ENCODE measurements at places on chromosomes 16 and 17. TPM values are rescaled to one million over a fixed set of nuclear protein-coding genes. Genes with fewer than 3 reads are reported as not detected.
A peak's percentile ranks its signal among the peaks of the same experiment; 100 is the strongest.

GRCh38 chr17:51718983-51719382, 439.5 kb downstream of the CA10 start:
- DNase-seq: no peak
- H3K4me1 ChIP-seq: no peaks in the 10 kb centered on the region
- H3K4me3 ChIP-seq: no peak overlapping the region
- no peaks in the 10 kb centered on the region for H3K27me3 ChIP-seq
- no peaks in the 10 kb centered on the region for H3K36me3 ChIP-seq
- no peak overlapping the region for H3K27ac ChIP-seq

DNA sequence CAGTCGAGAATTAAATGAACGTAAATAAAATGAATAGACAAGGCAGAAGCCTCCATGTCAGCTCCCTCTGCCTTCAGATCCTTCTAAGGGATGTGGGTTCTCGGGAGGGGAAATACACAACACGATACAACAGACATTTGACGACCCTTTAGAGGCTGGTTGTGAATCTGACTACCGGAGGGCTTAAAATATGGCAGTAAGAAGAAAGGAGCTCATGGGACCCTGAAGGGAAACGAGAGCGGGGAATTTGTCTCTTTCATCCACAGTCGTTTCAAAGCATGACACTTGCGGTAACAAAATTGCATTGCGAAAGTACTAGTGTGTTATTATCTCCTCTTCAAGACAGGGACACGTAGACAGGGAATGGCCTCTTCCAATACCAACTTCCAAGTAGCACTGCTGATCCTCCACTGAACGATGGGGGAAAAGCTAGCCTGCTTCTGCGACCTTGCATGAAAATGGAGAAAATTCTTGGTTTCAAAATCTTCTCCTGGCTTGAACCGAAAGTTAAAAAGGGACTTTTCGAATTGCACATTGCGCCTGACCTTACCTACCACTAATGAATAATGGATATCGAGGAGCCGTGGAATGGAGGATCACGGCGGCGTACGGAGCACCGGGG, 1.2 kb upstream of the TNRC6C start:
- peaks cover 7% of the 10 kb centered on the region for H3K36me3 ChIP-seq
- peaks cover 31% of the 10 kb centered on the region for H3K4me1 ChIP-seq
- peak overlapping the region; percentile 84 for H3K4me3 ChIP-seq
- H3K27me3 ChIP-seq: peaks cover 41% of the 10 kb centered on the region

DNA sequence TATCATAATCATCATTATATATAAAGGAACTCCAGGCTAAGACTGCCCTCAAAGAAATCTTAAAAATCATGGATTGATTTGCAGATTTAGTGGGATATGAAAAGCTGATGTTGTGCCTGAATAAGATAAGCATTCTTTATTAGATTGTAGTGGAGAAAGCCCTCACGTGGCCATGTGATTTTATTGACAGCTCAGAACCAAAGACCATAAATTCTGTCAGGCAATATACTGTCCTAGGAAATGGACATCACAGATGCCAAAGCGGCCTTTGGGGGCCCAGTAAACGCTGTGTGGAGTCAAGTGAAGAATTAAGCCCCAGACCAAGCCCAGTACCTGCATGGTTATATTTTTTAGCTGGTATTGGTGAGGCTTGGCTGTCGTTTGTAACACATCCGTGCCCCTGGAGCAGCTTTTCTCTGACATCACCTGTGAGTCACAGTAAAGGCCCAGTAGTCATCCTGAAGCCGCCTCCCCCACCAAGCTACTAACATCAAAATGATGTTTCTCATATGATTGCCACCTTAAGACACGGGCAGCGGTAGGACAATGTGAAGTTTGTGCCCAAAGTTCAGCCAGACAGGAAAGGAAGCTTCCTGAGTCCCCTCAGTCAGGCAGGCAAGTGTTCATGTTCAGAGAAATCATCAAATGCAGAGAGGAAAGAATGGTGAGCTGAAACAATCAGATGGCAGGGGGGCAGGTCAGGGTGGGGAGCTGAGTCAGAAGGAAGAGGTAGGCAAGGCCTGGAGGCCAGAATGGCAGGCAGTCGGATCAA, 209.4 kb downstream of the IRX3 start:
- no peak overlapping the region for H3K4me3 ChIP-seq
- DNase-seq: no peak
- no peak overlapping the region for H3K27ac ChIP-seq

DNA sequence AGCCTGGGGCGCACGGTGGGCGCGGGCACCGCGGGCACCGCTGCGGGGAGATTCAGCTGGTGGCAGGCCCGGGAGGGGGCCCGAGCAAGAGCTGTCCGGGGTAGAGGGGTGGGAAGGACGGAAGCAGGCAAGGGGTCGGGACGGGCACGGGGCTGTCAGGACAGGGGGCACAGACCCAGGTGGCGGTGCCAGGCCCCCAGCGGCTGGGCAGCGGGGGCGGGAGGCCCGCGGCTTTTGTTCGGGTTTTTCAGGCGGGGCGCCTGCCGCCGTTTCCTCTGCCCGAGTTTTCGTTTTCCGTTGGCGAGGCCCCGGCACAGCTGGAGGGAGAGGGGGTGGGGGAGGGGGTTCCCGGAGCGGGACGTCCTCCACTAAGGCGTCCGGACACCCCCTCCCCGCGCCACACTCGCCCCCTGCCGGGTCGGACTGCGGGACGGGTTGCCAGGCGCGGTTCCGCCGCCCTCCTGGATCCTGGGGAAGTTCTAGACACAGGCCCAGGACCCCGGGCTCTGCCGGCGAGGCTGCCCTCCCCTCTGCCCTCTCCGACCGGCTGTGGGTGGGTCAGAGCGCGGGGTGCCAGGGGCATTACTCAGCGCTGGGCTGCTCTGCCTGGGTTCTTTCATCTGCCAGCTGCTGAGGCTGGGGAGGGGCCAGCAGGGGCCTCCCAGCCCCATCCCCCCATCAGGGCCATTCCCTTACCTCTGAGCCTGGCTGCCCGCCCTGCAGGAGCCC, 543 bp downstream of the ARHGAP23 start:
- no peak for DNase-seq
- H3K4me3 ChIP-seq: no peak overlapping the region
- no peak overlapping the region for H3K27ac ChIP-seq
- H3K27me3 ChIP-seq: peaks cover 55% of the 10 kb centered on the region
- H3K36me3 ChIP-seq: no peaks in the 10 kb centered on the region

GRCh38 chr16:28902909-28903308, 22.1 kb downstream of the RABEP2 start:
- H3K36me3 ChIP-seq: no peaks in the 10 kb centered on the region
- H3K4me1 ChIP-seq: peaks cover 3% of the 10 kb centered on the region
- no peak for DNase-seq

DNA sequence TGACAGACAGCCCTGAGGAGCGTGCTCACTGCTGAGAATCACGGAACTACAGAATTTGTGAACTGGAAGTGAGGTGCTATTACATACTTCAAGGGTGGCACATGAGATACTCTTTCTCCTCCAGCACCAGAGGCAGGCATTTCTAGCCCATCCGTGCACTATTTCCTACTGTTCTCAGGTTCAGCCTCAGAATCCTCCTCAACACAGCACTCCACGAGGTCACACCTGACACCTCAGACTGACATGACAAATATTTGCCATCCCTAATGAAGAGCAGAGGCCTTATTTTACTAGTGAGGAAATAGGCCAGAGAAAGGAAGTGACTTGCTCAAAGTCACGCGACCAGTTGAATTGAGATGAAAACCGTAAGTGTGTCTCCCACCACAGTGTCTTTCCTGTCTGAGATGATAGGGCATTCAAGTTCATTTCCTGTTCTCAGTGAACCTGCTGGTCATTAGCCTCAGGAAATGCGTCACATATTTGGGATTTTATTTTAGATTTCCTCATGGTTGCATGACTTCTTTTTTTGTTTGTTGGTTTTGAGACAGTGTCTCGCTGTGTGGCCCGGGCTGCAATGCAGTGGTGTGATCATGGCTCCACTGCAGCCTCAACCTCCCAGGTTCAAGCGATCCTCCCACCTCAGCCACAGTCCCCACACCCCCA, 23.6 kb downstream of the SEZ6 start:
- H3K36me3 ChIP-seq: no peaks in the 10 kb centered on the region
- peak overlapping the region; percentile 89 for H3K27ac ChIP-seq
- H3K4me3 ChIP-seq: no peak overlapping the region

DNA sequence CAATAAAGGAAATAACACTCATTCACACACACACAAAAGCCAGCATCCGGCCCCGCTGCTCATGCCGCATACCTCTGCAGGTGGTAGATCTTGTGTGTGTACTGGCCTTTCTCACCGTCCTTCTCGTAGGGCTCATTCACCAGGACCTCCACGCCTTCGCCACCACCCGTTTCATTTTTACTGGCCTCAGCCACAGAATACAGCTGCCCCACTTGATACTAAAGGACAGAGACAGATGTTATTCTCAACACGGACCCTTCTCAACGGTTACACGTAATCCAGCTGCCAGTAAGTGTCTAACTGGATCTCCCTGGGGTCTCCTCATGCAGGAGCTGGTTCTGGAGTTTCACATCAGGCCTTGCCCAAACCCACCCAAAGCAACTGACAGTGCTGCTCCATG, 9.7 kb downstream of the PITPNA start:
- peaks cover 15% of the 10 kb centered on the region for H3K36me3 ChIP-seq
- peaks cover 14% of the 10 kb centered on the region for H3K4me1 ChIP-seq
- H3K27ac ChIP-seq: no peak overlapping the region
- H3K4me3 ChIP-seq: no peak overlapping the region

CLDN9 gene
- 0.15 TPM for total RNA-seq

PRDM7 gene
- not detected for total RNA-seq

DNA sequence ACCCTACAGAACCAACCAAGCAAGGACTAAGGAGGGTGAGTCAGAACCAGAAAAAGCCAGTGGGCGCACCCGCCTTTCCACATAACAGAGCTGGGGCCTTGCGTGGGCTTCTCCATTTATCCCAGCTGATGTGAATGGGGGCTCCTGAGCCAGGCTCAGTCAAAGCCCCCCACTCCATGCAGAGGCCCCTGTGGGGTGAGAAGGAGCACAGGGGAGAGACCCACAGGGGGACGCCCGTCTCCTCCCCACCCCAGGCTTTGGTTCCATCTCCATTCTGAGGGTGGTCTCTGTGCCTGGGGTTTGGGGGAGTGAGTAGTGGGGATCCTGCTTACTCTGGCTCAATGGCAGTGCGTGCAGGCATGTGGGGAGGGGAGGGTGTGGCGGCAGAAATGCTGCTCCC, 210.1 kb upstream of the TNRC6C start:
- H3K36me3 ChIP-seq: no peaks in the 10 kb centered on the region
- no peak overlapping the region for H3K27ac ChIP-seq
- peaks cover 5% of the 10 kb centered on the region for H3K27me3 ChIP-seq
- no peak for DNase-seq

- H3K27me3 ChIP-seq: no peaks in the 10 kb centered on the region
- peaks cover 21% of the 10 kb centered on the region for H3K4me1 ChIP-seq
Measured at GRCh38 chr16:88662222-88662842, 559 bp downstream of the MVD start.

DNA sequence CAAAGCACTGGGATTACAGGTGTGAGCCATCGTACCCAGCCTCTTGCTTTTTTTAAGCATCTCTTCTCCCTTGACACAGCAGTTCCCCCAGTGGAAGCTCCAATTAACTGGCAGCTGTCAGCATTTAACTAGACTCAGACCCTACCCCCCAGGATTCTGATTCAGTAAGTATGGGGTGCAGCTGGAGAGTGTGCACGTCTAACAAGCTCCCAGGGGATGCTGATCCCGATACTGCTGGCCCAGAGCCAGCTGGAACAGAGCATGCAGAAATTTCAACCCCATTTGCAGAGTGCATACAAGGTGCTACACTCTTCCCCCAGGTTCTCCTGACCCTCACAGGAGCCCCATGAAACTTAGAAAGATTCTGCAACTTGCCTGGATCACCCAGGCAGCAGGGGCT, 27.7 kb upstream of the BCO1 start:
- no peak for DNase-seq
- H3K27me3 ChIP-seq: peaks cover 33% of the 10 kb centered on the region
- H3K27ac ChIP-seq: no peak overlapping the region
- no peaks in the 10 kb centered on the region for H3K4me1 ChIP-seq
- no peak overlapping the region for H3K4me3 ChIP-seq

GRCh38 chr17:6919158-6919557, 76.7 kb upstream of the ALOX12 start:
- peaks cover 4% of the 10 kb centered on the region for H3K4me1 ChIP-seq
- DNase-seq: no peak
- H3K4me3 ChIP-seq: no peak overlapping the region
- no peak overlapping the region for H3K27ac ChIP-seq

GRCh38 chr16:57701759-57702371, 7.3 kb downstream of the DRC7 start:
- no peak for DNase-seq
- H3K4me1 ChIP-seq: no peaks in the 10 kb centered on the region
- no peak overlapping the region for H3K4me3 ChIP-seq
- no peaks in the 10 kb centered on the region for H3K27me3 ChIP-seq
- no peaks in the 10 kb centered on the region for H3K36me3 ChIP-seq

DNA sequence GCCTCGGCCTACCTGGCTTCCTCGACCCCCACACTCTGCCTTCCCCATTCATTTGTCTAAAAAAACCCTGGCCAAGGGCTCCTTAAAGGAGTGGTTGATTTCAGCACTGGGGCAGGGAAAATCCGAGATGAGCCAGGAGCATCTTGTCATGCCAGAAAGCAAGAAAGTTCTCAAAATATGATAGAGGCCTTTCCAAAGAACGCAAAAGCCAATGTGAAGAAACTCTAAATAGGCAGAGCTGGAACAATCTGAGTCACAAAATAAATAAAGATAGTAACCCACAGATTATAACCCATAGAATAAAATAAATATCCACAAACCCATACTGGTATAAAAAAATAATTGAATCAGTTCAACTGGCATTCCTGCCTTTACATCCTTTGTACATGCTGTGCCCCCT, 192.3 kb upstream of the SALL1 start:
- no peak for DNase-seq
- no peaks in the 10 kb centered on the region for H3K36me3 ChIP-seq
- H3K4me1 ChIP-seq: no peaks in the 10 kb centered on the region
- H3K27me3 ChIP-seq: no peaks in the 10 kb centered on the region
- no peak overlapping the region for H3K4me3 ChIP-seq
- H3K27ac ChIP-seq: no peak overlapping the region

DNA sequence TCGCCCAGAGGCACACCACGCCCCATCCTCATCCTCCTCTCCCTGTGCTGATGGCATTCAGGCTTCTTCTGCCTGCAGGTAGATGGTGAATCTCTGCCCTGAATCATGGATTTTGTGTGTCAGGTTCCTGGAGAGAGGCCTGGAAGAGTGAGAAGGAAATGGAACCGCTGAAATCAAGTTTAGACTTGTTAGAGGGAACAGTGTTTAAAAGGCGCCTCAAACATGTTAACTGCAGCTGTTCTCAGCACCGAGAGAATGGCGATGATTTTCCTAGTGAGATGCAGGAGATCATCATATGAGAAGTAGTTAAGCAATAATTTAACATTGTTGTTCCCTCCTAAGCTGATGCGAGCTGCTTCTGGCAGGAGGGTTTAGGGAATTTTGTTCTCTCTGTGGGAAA, 744.4 kb upstream of the EEF2KMT start:
- no peaks in the 10 kb centered on the region for H3K4me1 ChIP-seq
- no peaks in the 10 kb centered on the region for H3K36me3 ChIP-seq
- no peak overlapping the region for H3K4me3 ChIP-seq
- H3K27ac ChIP-seq: no peak overlapping the region
- H3K27me3 ChIP-seq: no peaks in the 10 kb centered on the region

DNA sequence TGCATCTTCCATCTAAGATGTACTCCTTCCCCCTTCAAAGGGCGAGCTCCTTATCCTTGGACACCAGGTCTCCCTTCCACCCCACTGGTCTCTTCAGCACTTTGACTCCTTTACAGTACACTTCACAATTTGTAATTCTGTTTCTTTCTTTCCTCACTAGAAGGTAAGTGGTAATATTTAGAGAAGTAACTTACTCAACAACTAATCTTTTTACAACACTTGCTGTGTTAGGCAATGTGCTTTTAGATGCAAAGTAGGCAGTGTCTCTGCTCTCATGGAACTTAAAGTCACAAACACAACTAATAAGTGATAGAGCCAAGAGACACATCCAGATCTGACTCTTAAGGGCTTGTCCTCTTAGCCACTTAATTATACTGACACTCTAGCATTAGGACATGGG, 6.4 kb downstream of the SIAH1 start:
- H3K36me3 ChIP-seq: peaks cover 4% of the 10 kb centered on the region
- no peak overlapping the region for H3K4me3 ChIP-seq
- no peak overlapping the region for H3K27ac ChIP-seq

CIBAR2 gene
- total RNA-seq: not detected
